NCI-H187 treated with DMSO at 0.1 percent for 48 hours (cell line): ENCODE measurements at places on chromosomes 13 and 19.

GRCh38 chr13:112253631-112254030 is 122.5 kb upstream of the SPACA7 start:
- no peak for DNase-seq

DNA sequence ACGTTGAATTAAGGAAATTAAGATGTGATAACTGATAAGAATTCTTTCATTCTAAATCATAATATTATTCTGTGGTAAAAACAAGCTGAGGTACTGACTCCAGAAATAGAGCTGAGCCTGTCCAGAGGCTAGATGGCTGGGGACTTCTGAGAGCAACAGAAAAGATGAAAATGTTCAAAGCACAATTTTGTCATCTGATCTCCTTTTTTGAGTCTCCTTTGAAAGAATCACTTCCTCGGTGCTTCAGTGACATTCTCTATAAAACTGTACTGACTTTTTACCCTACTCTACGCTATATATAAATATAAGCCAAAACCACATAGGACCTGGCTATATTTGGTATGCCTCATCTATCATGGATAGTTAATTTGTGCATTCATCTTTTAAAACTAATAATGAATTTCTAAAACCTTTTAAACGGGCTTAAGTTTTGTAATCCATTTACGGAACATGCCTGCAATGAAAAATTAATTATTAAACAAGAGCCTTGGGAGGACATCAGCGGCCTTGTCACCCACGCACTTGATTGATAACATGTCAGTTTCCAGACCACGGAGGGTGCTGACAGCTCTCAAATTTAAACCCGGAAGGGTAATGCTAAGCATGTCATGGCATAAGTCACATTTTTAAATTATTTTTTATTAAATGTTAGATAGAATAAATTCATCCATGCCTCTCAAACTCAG is 235.5 kb downstream of the PCDH9 start:
- no peak for DNase-seq

- DNase-seq: no peak
Observed at GRCh38 chr13:110107568-110108347, 199.2 kb downstream of the COL4A1 start.

DNA sequence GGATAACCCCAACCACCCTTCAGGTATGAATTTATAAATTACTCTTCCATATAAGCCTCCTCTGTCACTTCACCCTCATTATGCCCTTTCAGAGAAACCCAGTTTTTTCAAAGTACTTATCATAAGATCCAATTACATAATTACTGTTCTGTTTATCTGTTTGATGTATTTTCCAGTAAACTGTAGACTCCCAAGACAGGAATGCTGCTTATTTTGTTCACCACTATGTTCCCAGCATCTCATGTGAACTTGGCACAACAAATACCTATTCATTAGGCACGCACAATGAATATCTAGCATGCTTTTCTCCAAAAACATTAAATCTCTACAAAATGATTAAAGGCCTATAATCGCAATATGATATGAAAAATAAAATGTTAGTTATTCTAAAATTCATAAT is 13.2 kb downstream of the ENOX1 start:
- DNase-seq: no peak

- no peak for DNase-seq
Observed at GRCh38 chr13:65034266-65034665, 2195.9 kb downstream of the PCDH9 start.

GRCh38 chr19:934865-935479 is 9.1 kb downstream of the ARID3A start:
- no peak for DNase-seq

DNA sequence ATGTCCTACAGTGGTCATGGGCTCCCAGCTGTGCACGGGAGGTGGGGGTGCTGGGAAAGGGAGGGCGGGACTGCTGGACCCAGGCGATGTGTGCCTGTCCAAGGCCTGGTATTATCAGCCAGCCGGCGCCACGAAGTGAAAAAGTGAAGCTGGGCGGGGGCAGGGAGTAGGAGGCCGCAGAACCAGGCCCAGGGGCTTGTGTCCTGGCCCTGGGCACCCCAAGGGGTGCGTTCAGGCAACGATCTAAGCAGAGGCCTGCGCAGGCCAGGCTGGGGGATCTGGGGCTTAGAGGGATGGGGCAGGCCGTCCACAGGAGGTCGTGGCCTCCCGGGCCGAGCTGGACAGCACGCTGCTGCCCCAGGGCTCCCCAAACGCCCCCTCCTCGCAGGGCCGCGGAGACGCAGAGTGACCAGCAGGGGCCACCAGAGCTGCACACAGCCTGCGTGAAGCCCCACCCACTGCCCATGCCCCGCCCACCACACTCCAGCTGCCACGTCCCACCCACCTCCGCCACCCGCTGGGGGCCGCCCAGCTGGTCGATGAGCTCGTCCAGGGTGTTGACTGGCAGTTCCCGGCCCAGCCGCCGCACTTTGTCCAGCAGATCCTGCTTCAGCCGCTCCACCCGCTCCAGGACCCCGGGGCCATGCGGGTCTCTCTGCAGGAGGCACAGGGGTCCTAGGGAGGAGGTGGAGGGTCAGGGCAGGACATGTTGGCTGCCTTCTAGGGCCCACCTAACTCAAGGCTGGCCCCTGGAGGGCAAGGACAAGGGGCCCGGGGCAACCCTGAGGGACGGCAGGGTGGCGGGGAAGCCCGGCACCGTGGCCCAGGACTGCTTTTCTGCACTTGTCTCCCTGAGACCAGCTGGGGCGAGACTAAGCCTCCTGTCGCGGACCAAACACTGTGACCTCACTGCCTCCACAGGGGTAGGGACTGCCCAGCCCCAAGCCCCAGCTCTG is 9.5 kb downstream of the GPX4 start:
- DNase-seq: peak; percentile 83

DNA sequence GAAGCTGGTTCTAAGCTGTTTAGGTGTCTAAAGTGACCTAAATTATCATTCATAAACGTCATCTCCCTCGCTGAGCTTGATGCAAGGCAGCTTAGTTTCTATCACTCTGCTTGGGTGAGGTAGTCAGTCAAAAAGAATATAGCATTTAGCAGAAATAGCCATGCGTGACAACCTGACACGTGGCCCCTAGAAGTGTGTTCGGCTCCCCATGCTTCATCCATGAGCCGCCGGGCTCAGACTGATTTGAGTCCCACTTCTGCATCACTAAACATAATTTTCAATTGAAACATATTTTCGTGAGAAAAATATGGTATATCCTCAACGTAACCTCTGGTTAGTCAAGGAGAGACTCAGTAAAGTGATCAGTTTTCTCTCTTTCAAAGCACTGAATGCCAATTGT is 459.8 kb downstream of the IRS2 start:
- no peak for DNase-seq

DNA sequence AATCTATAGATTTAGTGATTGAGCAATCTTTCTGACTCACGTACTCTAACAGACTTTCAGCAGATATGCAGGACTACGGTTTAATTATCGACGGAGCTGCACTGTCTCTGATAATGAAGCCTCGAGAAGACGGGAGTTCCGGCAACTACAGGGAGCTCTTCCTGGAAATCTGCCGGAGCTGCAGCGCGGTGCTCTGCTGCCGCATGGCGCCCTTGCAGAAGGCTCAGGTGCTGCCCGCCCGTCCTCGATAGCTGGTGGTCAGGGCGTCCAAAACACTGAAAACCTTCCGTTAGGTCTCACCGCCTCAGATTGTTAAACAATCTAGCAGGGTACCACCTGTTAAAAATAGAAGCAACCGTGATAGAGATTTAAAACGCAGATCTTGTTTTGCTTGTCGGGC is 113.2 kb upstream of the MCF2L start:
- DNase-seq: no peak

DNA sequence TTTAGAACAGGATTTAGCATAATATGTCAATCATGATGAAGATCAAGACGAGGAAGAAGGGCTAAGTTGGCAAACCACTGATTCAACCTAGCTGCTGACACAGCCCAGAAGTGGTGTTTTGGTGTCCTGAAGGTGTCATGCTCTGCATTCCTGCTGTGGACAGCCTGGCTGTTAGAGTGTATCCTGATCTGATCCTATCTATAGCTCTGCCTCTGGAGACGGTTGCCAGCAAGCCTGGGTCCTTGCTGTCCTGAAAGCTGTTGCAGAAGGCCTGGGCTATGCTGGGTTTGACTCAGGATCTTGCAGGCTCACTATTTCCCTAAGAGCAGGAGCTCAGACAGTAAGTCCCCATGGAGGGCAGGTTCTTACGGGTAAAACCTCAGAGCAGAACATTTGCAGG is 416.4 kb downstream of the TSHZ3 start:
- no peak for DNase-seq

DNA sequence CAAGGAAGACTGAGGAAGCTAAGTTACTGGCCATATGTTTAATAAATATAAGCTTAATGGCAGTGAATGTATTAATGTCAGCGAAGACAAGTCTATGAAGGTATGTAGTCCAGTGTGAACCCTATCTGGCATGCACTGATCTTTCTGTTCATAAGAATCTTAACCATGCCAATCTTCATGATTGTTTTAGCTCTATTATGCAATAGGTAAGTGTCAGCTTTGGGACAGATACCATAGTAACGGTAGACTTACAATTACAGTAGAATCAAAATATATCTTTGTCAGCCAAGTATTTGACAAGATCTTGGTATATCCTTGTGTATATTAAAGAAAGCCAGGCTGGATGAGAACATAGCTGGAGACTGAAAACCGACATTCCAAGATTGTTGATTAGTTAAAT is 428.5 kb downstream of the SPRY2 start:
- DNase-seq: no peak

GRCh38 chr13:106183410-106184065 is 351.9 kb downstream of the EFNB2 start:
- no peak for DNase-seq

GRCh38 chr13:44574466-44574855 is 1.7 kb downstream of the TSC22D1 start:
- DNase-seq: no peak

- DNase-seq: no peak
Observed at GRCh38 chr19:5094768-5095567, 126.1 kb downstream of the KDM4B start.

- no peak for DNase-seq
Observed at GRCh38 chr19:46369817-46370216, 22.9 kb downstream of the PPP5C start.

DNA sequence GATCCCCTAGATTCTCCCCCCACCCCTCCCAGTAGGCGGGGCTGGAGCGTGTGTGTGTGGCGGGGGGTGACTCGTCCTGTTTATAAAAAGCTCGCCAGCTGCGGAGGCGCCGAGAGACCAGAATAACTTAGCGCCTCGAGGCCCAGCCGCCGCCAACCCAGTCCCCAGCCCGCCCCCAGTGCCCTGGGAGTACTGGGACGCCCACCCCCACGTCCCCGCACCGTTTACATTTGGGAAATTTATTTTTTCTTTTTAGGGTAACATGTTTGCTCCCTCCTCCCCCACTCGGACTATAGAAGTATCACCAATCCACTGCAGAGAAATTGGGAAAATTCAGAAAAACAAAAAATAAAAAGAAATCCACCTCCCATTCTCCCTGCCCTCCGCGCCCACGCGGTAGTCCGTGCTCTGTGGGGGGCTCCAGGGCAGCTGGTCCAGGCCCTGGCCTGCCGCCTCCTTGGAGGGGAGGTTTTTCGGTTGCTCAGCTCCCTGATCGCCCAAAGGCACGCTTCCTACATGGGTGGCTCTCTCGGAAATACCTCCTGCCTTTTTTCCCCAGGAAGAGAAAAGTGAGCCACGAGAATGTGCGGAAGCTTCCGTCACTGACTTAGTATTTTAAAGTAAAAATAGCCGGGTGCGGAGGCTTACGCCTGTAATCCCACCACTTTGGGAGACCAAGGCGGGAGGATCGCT is 1.5 kb upstream of the RAB3A start:
- no peak for DNase-seq

- DNase-seq: no peak
Observed at GRCh38 chr13:57030671-57031070, 110.0 kb upstream of the PRR20A start.

- no peak for DNase-seq
Observed at GRCh38 chr13:80336776-80337287, 4.1 kb downstream of the SPRY2 start.

DNA sequence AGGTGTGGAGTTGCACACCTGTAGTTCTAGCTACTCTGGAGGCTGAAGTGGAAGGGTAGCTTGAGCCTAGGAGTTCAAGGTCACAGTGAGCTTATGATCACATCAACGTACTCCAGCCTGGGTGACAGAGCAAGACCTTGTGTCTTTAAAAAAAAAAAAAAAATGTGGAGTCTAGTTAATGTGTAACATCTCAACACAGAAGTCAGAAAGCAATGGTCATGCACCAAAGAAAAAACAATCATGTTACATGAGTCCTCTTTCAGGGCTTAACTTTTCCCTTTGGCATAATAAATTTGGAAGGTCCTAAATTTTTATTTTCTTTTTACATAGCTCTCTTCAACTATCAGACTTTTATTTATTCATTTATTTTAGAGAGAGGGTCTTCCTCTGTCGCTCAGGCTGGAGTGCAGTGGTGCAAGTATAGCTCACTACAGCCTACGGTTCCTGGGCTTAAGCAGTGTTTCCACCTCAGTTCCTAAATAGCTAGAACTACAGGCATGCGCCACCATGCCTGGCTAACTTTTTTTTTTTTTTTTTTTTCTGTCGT is 22.3 kb downstream of the SETDB2 start:
- DNase-seq: no peak

GRCh38 chr13:111202745-111203144 is 87.6 kb downstream of the ARHGEF7 start:
- no peak for DNase-seq

DNA sequence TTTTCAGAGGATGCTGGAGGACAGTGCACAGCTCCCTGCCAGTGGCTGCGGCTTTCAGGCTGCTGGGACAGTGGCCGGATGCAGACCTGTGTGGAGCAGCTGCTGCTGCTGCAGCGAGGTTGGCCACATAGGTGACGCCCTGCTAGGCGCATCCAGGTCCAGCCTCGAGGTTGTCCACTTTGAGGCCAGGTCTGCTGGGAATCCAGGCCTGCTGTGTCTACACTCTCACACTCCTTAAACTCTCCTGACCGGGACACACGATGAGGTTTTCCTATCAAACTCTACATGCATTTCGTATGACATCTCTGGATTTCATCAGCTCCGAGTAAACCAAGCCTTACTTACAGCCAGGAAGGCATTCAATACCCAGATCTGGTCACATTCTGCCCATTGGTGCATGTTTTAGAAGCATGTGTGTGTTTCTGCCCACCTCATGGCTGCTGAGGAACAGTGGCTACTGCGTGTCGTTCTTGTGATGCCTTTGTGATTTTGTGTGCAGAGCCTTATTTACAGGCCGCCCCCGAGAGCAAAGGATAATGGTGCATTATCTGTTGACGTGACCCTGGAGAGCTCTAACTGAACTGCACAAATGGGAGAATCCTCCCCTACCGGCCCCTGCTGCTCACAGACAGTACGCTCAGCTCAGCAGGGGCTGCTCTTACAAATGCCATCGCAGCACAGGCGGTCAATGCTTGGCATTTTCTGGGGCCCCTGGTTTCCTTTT is 12.3 kb upstream of the MCF2L start:
- DNase-seq: no peak

DNA sequence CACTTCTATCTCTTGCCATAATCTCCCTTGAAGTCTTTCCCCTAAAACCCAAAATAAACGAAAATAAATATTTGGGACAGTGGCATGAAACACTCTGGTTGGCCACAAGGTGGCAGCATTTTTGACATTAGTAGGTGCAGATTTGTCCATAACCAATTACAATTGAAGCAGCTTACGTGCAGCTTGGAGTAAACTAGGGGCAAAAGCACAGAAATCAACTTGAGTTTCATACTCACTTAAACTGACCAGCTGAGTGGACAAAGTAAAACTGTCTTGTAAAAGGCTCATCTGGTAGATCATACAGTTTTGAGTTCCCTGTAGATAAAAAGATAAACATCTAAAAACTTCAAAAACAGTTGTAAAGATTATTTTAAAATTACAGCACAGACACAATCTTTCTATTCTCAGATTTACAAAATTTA is 18.8 kb downstream of the PDCD5 start:
- DNase-seq: no peak

GRCh38 chr19:32343550-32344262 is 1.7 kb upstream of the ZNF507 start:
- no peak for DNase-seq
